ENCODE measurements at places on chromosomes 5 and 9. TPM values are rescaled to one million over a fixed set of nuclear protein-coding genes. Genes with fewer than 3 reads are reported as not detected.

SLC6A3 gene
- total RNA-seq, result not detected

FAM153A gene
- total RNA-seq, result 5.3 TPM

SYNPO gene
- 13.3 TPM for total RNA-seq

PALM2AKAP2 gene
- total RNA-seq, result 0.66 TPM

SETX gene
- total RNA-seq, result 45.5 TPM

PCDH12 gene
- total RNA-seq, result 0.55 TPM

EPB41L4B gene
- total RNA-seq, result 1.9 TPM

LCN9 gene
- total RNA-seq, result not detected

SNCB gene
- total RNA-seq, result not detected

IL9 gene
- not detected for total RNA-seq

GOLM1 gene
- total RNA-seq, result 13.3 TPM

ANGPTL2 gene
- 112 TPM for total RNA-seq

KCNN2 gene
- 1.8 TPM for total RNA-seq

SURF4 gene
- 88.8 TPM for total RNA-seq

BRIX1 gene
- 20.4 TPM for total RNA-seq

MUSK gene
- 8.6 TPM for total RNA-seq

All from sigmoid colon (tissue), 7 donors.